Anterior cingulate cortex (tissue), 58 donors: ENCODE measurements at places on chromosomes 7 and 10.

GRCh38 chr10:118045837-118046394 lies 825 bp downstream of the RAB11FIP2 start:
- peak; percentile 66 for DNase-seq

DNA sequence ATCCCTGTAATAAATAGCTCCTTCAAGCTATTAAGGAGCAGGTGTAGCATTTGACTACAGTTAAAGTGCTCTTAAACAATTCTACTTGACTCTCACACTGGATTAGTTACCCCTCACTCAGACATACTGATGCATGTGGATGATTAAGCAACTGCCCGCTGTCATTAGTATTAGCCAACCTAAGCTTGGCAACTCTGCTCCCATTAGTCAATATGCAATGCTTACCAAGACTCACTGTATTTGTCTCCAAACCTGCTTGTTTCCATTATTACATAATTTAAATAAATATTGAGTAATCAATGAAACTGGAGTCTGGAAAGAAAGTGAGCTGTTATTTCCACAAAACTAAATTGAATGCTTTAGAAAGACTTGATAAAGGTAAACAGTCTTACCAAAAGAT lies 144.0 kb upstream of the ASAH2 start:
- DNase-seq, result no peak

- no peak for DNase-seq
Observed at GRCh38 chr10:102643336-102644065, 778 bp upstream of the TRIM8 start.

GRCh38 chr7:47570649-47571050 lies 11.3 kb downstream of the TNS3 start:
- DNase-seq, result no peak

DNA sequence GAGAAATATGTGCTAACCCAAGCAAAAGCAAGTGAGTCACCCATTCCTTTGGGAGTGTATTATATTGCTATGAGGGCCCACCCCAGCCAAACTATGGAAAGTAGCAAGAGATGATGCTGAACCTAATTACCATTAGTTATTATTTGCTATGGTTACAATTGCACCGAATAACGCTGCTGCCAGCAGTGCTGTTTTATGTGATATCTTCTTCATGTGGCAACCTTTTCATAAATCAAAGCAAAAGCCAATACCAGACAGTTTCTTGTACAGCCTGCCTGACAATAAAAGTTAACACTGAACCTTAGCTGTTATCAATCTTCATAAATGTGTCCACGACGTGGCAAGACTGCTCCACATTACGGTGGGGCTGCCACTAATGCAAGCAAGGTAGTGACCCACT lies 241.7 kb upstream of the PLXNA4 start:
- DNase-seq, result no peak

- DNase-seq, result no peak
Observed at GRCh38 chr10:34190580-34190979, 624.5 kb downstream of the PARD3 start.

DNA sequence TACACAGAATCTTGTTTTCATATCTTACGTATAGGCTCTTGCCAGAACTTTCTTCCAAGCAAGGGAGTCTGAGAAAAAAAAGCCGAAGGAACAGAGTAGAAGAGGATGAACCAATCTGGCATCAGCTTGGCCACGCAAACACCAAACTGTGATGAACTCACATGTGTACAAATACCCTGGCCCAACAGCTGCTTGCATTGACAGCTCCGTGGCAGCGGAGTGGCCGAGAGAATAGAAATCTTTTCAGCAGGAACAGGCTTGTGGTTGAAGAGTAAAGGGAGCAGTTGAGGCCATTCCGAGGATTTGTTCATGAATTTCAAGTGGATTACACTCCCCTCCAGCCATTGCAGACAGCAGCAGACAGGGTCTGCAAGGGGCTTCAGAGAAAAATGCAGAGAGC lies 173.8 kb upstream of the PLXNA4 start:
- DNase-seq, result no peak

DNA sequence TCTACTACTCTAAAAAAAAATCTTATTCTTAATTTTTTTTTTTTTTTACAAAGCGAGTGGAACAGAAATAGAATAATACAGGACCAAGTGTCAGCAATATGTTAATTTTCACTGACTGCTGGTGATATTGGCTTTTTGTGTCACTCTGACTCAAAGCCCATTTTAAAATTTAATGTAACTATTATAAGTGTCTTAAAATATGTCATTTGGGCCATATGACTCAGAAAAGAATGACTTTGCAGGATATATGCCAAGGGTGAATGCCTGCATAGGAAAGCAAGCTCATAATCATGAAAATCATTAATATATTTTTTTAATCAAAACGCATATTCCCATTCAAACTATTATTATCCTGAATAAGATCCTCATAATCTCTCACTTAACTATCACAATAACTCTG lies 149.2 kb downstream of the GNAT3 start:
- DNase-seq, result no peak

DNA sequence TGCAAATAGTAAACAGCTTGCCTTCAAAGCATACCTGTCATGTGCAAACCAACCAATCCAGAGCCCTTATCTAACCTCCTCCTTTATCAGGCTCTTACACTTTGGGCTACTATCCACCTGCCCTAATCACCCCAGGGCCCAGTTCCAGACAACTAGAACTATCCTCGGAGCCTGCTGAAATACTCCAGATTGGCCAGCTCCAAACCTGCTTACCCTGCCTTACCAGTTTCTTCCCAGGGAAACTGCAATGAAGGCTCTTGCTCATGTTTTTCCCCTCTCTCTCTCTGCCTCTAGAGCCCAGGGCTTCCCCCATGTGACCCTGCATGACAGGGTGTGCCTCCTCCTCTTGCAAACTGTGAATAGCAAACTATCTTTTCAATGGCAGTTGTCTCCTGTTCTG lies 81.4 kb upstream of the CAPZA2 start:
- DNase-seq, result no peak

DNA sequence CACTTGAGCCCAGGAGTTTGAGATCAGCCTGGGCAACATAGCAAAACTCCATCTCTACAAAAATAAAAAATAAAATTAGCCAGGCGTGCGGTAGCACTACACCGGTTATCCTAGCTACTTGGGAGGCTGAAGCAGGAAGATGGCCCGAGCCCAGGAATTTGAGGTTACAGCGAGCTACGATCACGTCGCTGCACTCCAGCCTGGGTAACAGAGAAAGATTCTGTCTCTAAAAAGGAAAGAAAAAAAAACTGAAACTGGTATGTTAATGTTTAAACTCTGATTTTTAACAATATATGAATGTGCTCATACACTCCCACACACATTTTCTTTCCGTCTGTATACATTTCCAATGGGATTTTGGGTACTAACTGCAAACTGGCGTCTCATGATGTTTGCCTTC lies 140.6 kb upstream of the KMT2E start:
- no peak for DNase-seq

DNA sequence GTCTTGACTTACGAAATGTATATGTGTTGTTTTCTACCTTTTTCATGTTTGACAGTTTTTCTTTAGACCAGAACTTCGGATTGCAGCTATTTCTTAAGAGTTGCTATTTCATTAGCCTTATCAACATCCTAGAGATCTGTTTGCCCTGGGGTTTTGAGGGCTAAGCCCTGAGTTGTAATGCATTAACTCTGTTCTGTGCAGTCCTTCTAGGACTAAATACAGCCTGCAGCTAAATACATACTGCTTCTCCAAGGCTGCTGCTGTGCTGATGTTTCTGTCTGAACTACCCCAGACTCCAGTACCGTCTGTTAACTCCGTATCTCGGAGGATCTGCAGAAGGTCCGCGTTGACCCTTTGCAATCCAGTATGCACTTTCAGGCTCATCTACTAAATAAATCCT lies 26.5 kb downstream of the KIAA1217 start:
- no peak for DNase-seq

DNA sequence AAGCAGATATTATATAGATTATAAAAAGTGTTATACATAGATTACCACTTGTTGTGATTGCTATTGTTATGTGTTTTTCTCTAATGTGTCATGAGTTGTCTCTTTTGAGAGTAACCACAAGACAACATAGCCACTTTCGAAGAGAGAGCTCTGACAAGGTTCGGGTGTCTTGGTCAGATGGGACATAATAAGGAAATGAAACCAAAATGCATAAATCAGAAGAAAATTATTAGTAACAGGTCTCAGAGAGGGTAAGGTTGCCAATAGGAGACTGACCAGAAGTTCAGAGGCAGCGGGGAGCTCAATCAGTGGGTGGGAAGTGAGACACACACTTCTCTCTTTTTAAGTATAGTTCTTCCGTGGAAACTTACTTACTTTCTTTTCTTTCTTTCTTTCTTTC lies 639.2 kb upstream of the POT1 start:
- no peak for DNase-seq

DNA sequence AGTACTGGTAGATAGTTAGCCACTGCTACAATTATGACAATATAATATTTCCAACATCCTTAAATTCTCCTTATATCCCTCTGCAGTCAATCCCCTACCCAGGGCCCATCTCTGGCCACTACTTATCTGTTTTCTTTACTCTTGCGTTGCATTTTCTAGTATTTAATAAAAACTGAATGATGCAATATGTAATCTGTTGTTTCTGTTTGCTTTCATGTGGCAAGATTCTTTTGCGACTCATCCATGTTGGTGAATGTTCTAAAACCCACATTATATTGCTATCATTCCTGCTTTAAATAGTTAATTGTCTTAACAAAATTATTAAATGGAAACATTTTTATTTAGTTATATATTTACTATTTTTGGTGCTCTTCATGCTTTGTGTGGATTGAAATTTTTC lies 338.5 kb downstream of the MDFIC start:
- no peak for DNase-seq

GRCh38 chr7:114342431-114343179 lies 72.0 kb upstream of the FOXP2 start:
- DNase-seq, result no peak

DNA sequence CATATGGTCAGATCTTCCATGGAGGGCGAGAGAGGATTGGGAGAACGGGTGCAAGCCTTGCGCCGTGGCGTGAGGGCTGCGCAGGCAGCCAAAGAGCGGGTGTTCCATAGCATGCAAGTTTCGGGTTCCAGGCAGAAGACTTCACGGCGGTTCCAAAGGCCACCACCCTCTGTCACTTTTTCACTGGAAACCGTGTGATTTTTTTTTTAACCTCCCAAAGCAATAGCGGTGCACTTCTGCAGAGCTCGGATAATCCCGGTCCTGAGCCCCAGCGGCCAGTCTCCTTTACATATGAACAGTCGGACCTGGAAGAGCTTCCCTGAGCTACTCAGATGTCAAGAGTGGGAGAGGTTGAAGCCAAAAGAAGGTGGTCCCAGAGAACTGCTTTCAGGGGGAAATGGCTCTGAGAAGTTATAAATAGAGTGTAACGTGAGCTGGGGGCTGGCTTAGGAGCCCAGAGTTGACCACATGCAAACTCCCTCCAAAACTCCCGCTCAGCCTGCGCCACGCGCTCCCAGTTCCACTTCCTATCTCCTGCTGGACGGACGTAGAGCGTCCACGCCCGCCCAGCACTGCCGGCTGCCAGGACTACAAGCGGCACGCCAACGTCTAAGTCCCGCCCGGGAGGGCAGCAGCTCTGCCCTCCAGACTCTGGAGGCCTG lies at the start of gene MEOX2:
Gene MEOX2 (minus strand): TSS at position 389 of the 662 bp plus-strand sequence. CDS start 281 bp downstream, at position 108.
- no peak for DNase-seq

- DNase-seq, result no peak
Observed at GRCh38 chr10:31186225-31187000, 132.6 kb upstream of the ZEB1 start.

DNA sequence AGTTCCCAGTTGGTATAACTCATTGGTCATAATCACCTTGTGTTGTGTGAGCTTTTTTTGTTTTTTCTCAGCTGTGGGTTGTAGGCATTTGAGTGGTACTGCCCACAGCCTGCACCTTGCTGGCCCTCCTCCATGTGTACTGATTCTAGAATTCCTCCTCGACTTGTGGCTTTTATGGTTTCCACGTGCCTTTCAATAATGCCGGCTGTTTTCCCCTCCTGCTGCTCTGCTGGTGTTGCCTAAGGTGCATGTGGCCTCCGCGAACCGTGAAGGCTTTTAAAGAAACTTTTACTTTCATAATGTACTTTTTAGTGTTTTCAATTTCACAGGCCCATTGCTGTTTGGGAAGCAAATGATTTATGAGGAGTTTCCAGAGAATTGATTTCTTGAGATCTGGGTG lies 518.0 kb downstream of the REEP3 start:
- DNase-seq, result no peak

DNA sequence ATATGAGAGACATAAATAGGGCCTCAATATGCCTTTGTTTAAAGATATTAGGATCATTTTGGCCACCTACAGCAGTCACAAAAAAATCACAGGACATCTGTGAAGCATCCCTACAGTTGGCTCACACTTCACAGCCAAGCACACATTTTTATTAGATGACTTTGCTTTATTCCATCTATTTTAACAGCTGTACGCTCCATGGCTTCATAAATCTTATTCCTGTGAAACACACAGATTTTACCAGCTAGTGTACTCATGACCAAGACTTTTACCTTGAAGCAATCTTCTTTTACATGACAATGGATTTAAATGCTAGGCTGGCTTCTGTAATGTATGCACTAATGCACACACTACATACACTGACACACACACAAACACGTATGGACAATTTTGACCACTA lies 254.8 kb upstream of the PITRM1 start:
- no peak for DNase-seq

DNA sequence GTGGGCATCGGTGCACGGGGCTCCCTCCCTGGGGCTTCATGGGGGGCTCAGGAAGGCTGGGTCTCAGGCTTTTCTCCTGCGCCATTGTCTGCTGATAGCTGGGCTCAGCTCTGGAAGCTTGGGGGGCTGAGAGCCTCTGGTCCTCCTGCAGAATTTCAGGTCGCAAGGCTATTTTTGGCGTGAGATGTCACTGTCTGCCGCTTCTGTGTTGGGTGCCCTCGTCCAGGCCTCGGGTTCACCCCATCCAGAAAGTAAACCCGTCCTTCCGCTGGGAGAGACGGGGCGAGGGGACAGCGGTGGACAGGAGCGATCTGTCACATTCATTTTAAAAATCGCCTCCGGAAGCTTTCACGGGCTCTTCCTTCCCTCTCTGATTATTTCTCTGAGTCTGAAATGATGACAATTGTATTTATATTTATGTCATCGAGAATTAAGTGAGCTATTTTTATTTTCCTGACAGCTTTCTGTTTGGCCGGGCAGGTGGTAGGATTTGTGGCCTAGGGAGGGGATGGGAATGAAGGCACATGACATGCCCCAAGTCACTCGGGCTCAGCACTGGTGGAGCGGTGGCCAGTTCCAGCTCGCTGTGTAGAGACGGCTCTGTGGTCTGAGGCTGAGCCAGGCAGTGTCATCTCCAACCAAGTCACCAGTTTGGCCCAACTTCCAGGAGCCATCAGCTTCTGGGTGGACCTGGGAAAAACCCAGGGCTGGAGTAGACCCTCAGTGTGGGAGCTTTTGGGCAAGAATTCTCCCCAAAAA lies 40.7 kb upstream of the AP5Z1 start:
- no peak for DNase-seq

DNA sequence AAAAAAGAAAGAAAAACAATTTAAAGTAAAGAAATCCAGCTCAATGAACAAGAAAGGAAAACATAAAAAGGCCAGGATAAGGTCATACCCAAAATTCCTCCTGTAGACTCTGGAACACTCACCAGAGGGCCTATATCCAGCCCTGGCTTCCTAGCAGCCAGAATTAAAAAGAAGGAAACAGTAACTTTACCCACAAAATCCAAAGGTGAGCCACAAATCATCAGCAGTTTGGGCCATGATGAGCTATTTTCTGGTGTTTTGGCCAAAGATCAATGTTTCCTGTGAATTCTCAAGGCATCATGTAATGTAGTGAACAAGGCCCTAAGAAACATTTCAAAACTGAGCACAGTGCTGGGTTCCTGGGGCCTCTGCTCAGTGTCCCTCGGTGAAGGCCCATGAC lies 87.8 kb downstream of the LARP4B start:
- DNase-seq, result no peak
